Effector memory CD8-positive, alpha-beta T cell (primary cell): ENCODE measurements at places on chromosomes 5 and 9.
A peak's percentile ranks its signal among the peaks of the same experiment; 100 is the strongest.

DNA sequence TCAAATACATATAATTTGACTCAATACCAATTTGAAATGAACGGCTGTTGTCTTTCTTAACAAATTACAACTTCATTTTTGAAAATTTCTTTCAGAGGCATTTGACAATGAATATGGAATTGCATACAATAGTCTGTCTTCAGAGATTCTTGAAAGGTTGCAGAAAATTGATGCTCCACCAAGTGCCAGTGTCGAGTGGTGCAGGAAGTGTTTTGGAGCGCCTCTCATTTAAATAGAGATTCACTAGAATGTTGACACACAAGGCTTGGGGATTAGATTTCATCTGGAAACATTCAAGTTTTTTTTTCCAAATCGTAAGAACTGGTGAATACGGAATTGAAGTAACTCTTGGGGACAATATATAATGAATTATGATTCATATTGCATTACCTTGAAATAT is 8.1 kb downstream of the RPS6 start:
- no peak for DNase-seq

DNA sequence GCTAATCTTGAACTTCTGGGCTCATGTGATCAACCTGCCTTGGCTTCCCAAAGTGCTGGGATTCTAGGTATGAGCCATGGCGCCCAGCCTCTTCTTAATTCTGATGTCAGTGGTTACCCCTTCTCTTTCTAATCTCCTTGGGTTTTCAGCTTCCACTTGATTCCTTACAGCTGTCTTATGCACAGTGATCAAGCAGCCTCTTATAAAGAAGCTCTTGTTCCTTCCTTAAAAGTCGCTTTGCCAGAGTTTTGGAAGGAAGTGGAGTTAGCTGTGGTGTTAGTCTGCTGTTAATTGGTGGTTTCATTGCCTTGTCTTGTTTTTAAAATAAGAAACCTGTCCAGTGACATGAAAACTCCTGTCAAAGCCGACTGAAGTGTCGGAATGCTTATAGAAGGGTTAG is 128.1 kb upstream of the CACNA1B start:
- DNase-seq: no peak

GRCh38 chr9:15299374-15299939 is 7.6 kb downstream of the TTC39B start:
- peak; percentile 63 for DNase-seq

- no peak for DNase-seq
Observed at GRCh38 chr5:31768784-31769183, 129.9 kb downstream of the PDZD2 start.

- DNase-seq: no peak
Observed at GRCh38 chr9:79004032-79004431, 567.7 kb upstream of the TLE4 start.

GRCh38 chr5:142512043-142513042 is 173.5 kb downstream of the FGF1 start:
- DNase-seq: no peak

DNA sequence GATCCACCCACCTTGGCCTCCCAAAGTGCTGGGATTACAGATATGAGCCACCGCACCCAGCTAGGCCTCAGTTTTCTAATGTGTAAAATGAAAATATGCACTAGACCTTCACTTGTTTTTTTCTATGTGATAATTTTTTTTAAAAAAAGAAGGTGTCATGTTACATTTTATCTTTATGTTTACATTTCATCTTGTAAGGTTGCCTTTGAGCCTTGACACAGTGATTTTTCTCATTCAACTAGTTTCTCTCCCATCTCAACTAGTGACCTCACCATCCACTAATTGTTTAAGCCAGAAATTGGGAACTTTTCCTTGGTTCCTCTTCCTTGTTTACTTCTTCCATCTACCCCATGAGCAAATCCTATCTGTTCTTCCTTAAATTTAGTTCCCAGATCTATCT is 21.5 kb downstream of the TMC1 start:
- DNase-seq: no peak

DNA sequence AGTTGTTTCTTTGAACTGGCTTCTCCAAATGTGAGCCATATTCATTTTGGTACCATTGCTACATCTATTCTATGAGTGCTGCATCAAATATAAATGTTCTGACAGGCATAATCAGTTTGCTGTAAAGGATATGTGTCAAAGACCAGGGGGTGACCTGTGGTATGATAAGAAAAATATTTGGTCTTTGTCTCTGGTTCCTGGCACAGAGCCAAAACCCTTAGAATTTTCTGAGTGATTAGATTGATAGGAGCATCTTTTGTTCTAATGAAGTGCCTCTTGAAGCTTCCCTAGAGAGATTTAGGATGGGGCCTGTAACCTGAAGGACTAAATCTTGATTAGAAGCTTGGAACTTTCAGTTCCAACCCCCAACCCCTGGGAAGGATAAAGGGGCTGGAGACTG is 256.3 kb downstream of the NNT start:
- no peak for DNase-seq

DNA sequence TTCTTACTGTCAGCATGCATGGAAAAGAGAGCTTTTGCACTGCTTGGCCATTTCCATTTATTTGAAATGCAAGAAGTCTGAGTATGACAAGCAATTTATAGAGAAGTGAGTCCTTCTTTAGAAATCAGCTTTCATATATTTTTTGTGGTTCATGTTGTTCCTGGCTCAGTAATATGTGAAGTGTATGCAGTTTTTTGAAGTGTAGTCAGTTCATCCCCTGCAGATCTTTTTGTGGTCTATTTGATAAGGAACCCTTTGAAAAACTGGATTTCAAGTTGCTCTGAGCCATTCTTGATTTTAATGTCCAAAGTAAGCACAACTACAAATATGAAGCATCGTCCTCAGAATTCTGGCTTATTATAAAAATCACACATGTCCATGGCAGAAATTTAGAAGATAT is 294.1 kb upstream of the SMC2 start:
- no peak for DNase-seq

DNA sequence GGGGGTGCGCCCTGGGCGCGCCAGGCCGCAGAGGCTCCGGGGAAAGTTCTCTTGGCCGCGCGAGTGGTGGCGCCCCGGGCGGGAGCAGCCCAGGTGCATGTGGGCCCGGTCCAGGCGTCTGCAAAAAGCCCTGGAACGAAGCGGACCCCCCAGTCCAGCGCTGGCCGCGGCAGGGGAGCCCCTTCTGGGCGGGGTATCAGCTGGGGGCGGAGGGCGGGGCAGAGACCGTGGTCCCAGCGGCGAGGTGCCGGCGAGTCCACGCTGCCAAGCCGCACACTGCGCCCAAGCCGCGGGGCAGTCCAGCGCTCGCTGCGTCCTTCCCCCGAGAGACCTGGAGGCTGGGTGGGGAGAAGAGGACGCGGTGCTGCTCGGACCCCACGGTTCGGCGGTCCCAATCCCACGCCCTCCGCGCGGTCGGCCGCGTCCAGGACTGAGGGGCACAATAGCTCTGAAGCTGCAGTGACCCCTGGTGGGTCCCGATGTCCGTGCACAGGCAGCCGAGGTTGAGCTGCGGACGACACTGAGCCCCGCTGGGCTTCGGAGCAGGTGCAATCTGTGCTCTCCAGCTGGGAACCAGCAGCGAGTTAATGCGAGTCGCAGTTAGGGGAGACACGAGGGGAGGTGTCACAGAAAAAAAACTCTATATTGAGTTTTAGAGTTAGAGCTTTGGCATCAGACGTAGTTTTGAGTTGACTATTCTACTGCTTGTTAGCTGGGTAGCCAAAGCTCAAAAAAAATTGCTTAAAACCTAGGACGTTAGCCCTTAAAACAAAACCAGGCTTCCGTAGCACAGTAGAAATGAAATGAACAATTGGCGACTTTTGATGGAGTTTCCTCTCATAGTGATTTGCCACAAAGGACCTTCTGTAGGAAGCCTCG is 1.1 kb upstream of the EPB41L4A start:
- peak; percentile 23 for DNase-seq

- no peak for DNase-seq
Observed at GRCh38 chr9:2727966-2728613, 10.8 kb downstream of the KCNV2 start.

DNA sequence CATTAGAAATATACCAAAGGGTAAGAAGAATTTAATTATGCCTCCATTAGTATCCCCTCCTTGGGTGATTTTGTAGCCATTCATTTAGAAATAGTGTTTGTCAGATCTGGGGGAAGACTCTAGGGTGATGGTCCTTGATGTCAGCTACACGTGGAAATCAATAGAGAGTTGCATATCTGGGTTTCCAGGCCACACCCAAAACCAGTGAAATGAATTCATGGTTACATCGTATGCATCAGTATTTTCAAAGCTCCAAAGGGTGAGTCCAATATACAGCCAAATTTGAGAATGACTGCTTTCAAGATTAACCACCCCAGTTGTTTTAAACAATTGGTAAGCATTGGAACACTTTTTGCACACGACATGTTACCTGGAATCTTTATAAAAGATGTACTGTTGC is 173.4 kb upstream of the SGCD start:
- no peak for DNase-seq

DNA sequence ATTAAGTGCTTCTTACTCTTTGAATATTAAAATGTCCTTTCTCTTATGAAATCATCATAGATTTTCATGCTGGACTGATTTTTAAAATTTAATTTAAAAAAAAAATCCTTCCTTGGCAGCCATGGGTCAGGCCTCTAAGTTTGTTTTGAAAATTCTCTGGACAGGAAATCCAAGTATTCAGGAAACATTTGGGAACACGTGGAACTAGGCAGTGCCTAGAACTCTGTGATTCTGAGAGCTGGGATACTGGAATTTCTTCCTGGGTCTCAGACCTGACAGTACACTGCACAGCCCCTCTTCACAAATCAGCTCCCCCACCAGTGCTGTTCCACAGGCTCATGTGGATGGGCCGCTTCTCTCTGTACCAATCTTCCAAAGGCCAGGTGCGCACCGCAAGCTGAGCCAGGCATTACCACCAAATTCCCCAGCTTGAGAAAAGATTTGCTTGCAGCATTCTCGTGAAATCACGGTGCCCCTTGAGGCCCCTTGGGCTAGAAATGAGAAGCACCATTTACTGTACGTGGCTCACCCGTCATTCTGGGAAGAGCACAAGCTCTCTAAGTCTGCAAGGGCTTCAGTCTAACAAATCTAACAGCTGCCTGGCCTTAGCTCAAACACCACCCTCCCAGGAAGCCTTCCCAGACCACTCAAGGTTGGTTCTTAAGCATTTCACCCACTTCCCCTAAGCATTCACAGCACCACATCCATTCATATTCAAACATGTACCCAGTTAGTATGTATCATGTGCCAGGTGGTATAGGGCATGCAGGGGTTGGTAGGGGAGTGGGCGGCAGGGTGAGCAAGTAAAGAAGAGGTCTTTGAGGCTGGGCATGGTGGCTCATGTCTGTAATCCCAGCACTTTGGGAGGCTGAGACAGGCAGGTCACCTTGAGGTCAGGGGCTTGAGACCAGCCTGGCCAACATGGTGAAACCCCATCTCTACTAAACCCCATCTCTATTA is 26.5 kb downstream of the B4GALT1 start:
- DNase-seq: no peak

- DNase-seq: no peak
Observed at GRCh38 chr5:37836235-37836591, 3.6 kb downstream of the GDNF start.

- no peak for DNase-seq
Observed at GRCh38 chr9:124024107-124024506, 12.5 kb downstream of the LHX2 start.

GRCh38 chr5:83484294-83484693 is 12.8 kb downstream of the VCAN start:
- no peak for DNase-seq

GRCh38 chr5:10513501-10514442 is 50.1 kb upstream of the ANKRD33B start:
- DNase-seq: no peak

DNA sequence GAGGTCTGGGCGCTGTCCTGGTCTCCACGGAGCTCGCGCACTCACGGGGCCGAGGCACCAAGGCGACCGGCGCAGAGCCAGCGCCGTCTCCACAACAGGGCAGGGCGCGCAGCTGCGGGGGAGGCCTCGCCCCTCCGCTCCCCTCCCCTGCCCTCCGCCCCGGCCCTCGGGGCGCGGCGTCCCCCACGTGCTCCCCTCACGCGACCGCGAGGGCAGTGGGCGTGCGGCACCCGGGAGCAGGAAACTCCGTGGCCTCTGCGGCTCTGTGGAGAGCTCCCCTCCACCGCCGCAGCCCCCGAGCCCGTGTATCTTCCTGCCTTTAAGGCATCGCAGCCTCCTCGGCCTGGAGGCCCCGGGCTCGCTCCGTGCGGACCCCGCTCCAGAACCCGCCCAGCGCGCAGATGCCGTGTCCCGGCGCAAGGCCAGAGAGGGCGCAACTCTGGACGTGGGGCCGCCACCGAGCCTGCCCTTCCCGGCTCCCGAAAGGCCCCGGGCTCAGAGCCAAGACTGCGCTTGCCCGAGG is 708 bp upstream of the TUBB4B start:
- DNase-seq: no peak

- no peak for DNase-seq
Observed at GRCh38 chr9:3385871-3386270, 139.9 kb downstream of the RFX3 start.

DNA sequence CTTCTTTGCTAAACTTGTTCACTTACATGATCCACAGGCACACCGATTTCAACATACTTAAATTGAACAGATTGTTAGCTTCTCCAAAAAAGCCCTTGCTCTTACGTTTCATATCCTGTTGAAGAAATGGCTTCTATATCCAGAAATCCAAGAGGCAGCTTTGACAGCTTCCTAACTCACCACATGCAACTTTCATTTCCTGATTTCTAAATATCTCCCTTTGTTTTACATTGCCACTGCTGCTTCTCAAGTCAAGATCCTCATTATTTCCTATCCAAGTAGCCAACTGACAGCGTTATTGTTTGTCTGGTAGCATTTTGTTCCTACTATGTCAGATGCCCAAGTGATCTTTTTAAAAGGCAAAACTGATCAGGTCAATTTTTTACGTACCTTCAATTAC is 913.2 kb upstream of the TYRP1 start:
- no peak for DNase-seq

- no peak for DNase-seq
Observed at GRCh38 chr9:124595743-124596142, 88.5 kb upstream of the NR5A1 start.

GRCh38 chr5:157471709-157472108 is 11.7 kb downstream of the NIPAL4 start:
- no peak for DNase-seq

DNA sequence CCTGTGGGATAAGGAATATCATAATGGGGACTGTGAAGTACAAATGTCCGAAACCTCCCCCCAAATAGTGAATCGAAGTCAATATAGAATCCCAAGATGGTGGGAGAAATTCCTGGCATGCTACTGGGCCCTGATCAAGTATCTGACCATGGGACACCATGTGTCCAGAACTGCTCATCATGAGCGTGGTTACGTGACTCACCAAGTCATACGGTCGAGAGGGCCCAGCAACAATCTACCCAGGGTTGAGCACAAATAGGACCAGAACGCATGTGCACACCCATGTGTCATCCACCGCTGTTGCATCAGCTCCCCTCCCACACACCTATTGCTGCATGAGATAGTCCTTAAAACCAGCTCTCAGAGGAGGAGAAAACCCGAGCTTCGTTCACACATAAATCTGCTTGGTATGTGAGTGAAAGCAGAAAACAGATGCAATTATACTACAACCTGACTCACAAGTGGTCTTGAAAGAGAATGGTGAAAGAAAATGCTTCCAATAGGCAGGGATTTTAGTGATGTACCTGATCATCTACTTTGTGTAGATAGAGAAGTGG is 353.2 kb downstream of the CWC27 start:
- DNase-seq: no peak

- DNase-seq: no peak
Observed at GRCh38 chr5:23588841-23589326, 81.5 kb downstream of the PRDM9 start.

GRCh38 chr9:120374239-120374638 is 205.7 kb downstream of the CDK5RAP2 start:
- DNase-seq: no peak

GRCh38 chr5:124677374-124678351 is 68.8 kb downstream of the ZNF608 start:
- no peak for DNase-seq
